ENCODE measurements at places on chromosomes 1 and 21. TPM values are rescaled to one million over a fixed set of nuclear protein-coding genes. Genes with fewer than 3 reads are reported as not detected.

Gene NHLH2
- total RNA-seq: 1.8 TPM

DNA sequence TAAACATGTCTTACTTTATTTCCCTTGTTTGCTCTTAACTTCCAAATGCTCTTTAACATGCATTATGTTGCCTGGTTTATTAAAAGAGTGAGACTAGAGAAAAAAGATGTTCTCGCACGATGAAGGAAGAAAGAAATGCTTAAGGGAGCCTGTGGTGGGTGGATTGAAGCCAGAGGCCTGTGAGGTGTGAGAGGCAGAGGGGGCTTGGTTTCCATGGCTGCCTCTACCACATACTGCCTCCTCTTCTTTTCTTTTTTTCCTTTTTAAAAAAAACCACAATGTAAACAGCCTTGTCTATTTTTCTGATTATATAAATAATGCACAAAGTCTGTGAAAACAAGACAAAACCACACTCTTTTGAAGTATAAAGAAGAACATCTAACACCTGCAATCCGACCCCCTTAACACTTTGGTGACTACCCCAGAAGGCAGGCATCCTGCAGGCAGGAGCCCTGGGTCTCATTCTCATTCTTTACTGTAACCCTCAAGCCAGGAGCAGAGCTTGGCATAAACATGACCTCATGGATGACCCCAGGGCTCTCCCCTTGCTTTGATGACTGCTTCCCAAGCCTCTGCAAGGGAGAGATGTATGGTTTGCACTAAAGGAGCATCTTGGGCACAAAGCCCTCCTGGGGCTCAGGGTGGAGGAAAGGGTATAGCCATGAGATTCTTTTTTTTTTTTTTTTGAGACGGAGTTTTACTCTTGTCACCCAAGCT lies 10.1 kb upstream of the PARP1 start:
- H3K27ac ChIP-seq: no peak overlapping the region
- H3K4me3 ChIP-seq: no peak overlapping the region
- peaks cover 19% of the 10 kb centered on the region for H3K4me1 ChIP-seq
- H3K36me3 ChIP-seq: no peaks in the 10 kb centered on the region

DNA sequence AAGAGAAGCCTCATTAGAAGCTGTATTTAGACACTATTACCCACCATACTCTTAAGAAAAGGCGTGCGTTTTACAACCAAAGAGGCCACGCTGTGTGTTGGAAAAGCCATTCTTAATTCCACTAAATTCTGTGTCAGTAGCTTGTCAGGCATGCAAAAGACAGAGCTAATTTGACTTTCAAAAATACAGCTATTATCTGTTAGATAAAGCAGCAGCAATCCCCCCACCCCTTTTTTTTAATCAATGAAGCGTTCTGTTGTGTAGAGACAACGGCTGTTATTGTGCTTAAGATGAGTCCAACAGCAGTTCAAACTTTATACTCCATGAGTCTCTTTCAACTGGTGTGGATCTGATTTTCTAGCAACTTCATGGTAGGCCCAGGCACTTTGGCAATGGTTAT lies 43.5 kb downstream of the PLA2G4A start:
- DNase-seq: no peak
- H3K4me1 ChIP-seq: peaks cover 49% of the 10 kb centered on the region
- H3K4me3 ChIP-seq: no peak overlapping the region
- no peaks in the 10 kb centered on the region for H3K36me3 ChIP-seq
- no peaks in the 10 kb centered on the region for H3K27me3 ChIP-seq

DNA sequence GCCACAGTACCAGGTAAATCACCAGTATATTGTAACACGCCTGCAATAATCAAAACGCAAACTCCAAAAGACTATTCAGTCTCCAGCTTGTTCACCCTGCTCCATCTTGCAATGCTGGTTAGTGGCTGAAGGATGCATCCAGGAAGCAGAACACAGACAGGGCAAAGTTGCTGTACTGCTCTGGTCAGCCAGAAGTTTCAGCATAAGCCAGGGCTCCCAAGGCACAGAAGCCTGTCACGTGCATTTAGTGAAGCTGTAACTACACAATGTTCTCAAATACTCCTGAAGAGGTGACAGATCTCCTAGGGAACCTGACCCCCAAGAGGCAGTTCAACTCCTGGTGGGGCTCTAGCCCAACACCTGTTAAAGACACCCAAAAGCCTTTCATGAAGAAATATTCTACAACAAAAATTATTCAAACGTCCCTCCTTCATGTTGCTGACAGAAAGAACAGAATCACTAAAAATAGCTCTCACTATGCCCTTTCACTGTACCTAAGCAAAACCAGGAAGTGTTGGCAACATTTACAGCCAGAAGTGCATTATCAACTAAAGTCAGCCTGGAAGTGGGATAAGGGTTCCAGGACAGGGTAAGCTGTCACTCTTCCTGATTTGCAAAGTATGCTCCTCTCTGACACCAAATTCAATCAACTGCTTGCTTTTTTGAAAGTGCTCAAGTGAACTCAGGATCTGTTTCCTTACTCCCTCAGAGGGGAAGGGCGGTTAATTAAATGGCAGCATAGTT lies 52.1 kb downstream of the SLC35D1 start:
- H3K36me3 ChIP-seq: no peaks in the 10 kb centered on the region
- H3K27ac ChIP-seq: 0 out of 2 replicates have a peak overlapping the region, but pooled peaks have one; percentile 7
- H3K4me3 ChIP-seq: no peak overlapping the region
- DNase-seq: no peak
- no peaks in the 10 kb centered on the region for H3K27me3 ChIP-seq

DNA sequence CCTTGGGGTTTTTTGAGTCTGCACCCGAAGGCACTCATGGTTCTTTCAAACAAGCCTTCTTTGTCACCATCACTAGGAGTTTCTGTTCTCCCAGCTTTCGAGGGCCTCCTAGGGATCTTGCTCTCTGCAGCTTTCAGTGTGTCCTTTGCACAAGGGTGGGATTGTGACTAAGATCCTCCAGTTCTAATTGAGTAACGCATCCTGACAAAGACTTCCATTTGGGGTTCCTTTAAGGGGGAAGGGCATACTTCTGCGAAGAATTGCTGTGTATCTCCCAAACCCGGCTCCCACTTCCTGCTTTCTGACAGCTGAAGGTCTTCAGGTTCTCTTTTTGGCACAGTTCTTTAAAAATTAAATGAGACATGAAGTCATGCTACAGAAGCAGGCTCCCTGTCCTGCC lies 139.4 kb downstream of the EDEM3 start:
- no peaks in the 10 kb centered on the region for H3K36me3 ChIP-seq
- DNase-seq: no peak
- no peak overlapping the region for H3K4me3 ChIP-seq

GRCh38 chr1:21269461-21270085 lies 20.7 kb downstream of the ECE1 start:
- H3K36me3 ChIP-seq: peaks cover 18% of the 10 kb centered on the region
- DNase-seq: no peak
- no peak overlapping the region for H3K4me3 ChIP-seq
- no peaks in the 10 kb centered on the region for H3K27me3 ChIP-seq
- peaks cover 2% of the 10 kb centered on the region for H3K4me1 ChIP-seq

DNA sequence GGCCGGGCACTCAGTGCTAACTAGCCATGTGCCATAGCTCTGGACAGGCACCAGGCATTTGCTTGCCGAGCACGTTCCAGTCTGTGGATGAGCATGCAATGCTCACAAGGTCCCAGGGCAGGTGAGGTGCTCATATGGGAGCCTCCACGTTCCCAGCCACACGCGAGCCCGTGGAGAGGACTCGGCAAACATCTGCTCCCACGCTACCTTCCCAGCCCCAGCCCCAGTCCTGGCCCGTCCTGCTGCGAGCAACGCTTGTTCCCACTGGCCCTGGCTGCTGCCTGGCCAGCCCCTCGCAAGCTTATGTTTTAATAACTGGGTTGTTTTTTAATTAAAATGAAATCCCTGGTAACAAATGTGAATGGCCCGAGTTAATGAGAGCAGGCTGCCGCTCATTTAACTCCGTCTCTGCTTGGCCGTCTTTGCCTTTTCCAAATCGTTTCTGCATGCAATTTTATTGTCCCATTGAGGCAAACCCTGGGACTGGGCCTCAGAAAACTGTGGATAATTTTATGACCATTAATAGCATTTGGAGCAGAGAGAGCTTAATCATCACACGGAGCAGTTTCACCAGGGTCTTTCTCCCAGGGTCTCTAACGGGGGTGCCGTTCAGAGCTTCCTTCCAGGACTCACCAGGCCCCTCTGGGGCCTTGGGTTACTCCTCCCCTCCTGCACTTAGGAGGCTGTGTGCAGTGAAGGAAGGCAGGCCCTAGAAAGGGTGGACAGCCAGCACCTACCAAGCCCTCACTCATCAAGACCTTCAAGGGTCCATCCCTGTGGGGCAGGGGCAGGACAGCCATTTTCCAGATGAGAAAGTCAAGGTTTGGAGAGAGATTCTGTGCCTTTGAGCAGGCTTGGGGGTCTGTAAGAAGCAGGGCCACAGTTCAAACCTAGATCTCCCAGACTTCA lies 136.8 kb downstream of the GLIS1 start:
- no peaks in the 10 kb centered on the region for H3K27me3 ChIP-seq
- no peak for DNase-seq
- no peaks in the 10 kb centered on the region for H3K36me3 ChIP-seq
- H3K4me1 ChIP-seq: peaks cover 6% of the 10 kb centered on the region
- H3K27ac ChIP-seq: no peak overlapping the region
- H3K4me3 ChIP-seq: no peak overlapping the region

DNA sequence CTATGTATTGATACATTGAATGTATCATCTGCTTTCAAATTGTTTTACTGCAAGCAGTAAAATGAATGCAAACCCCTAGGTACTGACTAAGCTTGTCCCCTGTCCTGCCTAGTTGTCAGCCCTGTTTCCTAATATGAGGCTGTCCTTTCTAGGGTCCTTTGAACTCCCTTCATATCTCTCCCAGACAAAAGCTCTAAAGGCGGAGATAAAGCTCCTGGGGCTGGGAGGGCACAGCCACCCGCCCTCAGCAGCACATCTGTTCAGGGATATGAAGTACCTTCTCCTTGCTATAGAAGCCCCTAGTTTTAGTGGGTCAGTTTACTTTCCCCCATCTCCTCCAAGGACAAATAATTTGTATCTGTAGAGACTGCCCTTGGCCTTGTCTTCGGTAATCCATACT lies 93.1 kb upstream of the ETS2 start:
- no peaks in the 10 kb centered on the region for H3K36me3 ChIP-seq
- no peak overlapping the region for H3K27ac ChIP-seq
- no peak for DNase-seq
- peaks cover 10% of the 10 kb centered on the region for H3K4me1 ChIP-seq
- no peaks in the 10 kb centered on the region for H3K27me3 ChIP-seq

Gene IGSF3
- 32.4 TPM for total RNA-seq

Measured in WTC11 (cell line).